Tracheal epithelial cell (primary cell): ENCODE measurements at places on chromosomes 6 and 20. TPM values are rescaled to one million over a fixed set of nuclear protein-coding genes. Genes with fewer than 3 reads are reported as not detected.

The MRAP2 gene
- 0.21 and 0.96 TPM in 2 replicates for total RNA-seq

The PCMT1 gene
- total RNA-seq: 129 and 183 TPM in 2 replicates

The HMGCLL1 gene
- total RNA-seq: 0.48 TPM in 1 of 2 replicates, not detected in the other

The XKR7 gene
- under 0.01 TPM in 1 of 2 replicates, not detected in the other for total RNA-seq

The MMP24 gene
- 9.4 TPM in 1 of 2 replicates, not detected in the other for total RNA-seq

The RWDD2A gene
- total RNA-seq: 0.64 and 2.4 TPM in 2 replicates

The TFAP2A gene
- 7.7 and 11.9 TPM in 2 replicates for total RNA-seq

The MBOAT1 gene
- total RNA-seq: 5.5 and 6.2 TPM in 2 replicates
